T-helper 2 cell treated with Interferon-gamma antibody and Interleukin-4, amounts not matched to agents 5 μg/mL and 100 μg/mL, for 36 hours (primary cell): ENCODE measurements at places on chromosomes 7 and 10.

- DNase-seq = no peak
These were observed 132.9 kb downstream of the ATXN7L1 start for GRCh38 chr7:105743351-105744090.

GRCh38 chr7:93894966-93895640 lies 4.5 kb upstream of the TFPI2 start:
- no peak for DNase-seq

- DNase-seq = no peak
These were observed 341.0 kb upstream of the ZMIZ1 start for GRCh38 chr10:78727728-78728127.

DNA sequence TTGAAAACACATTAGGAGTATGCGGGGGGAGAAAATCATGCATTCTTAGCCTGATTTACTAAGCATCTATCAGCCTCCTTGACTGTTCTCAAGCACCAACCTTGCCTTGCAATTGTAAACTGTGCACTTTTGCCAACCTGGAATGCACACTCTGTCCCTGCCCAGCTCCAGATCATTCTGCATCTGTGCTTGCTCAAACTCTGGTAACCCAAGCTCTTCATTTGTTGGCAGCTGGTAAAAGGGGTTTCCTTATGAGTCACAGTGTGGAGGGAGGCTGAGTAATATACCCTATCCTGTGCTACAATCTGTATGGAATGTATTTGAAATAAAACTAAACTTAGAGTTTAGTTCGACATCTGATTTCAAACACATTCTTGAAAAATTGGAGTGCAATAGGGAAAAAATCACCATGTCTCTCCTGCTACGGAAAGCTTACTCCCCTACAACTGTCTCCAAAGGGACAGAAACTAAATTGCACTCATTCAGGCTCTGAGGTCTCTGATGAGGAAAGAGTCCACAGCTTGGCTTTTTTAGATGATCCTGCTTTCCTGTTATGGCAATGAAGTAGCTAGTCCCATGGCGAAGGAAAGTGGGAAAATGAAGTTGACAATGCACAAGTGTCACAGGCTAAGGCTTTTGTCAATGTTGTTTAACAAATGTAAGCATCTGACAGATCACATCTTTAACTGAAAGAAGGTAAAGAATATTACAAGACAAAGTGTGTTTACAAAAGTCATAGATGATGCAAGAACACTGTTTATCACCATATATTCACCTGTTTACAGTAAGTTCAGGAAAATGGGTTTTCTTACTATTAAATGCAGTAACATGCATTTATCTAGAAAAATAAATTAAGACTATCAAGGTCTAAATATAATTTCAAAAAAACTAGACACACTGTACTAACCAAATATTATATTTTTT lies 61.9 kb downstream of the TES start:
- DNase-seq = no peak

GRCh38 chr7:136956232-136956631 lies 87.8 kb downstream of the CHRM2 start:
- DNase-seq = no peak

GRCh38 chr10:1199345-1199673 lies 143.1 kb downstream of the WDR37 start:
- no peak for DNase-seq

GRCh38 chr10:128922172-128922571 lies 544.9 kb upstream of the MGMT start:
- DNase-seq = no peak

- DNase-seq = no peak
These were observed 583.6 kb upstream of the MGMT start for GRCh38 chr10:128883231-128884032.
